ENCODE measurements at places on chromosomes 12 and 14.

DNA sequence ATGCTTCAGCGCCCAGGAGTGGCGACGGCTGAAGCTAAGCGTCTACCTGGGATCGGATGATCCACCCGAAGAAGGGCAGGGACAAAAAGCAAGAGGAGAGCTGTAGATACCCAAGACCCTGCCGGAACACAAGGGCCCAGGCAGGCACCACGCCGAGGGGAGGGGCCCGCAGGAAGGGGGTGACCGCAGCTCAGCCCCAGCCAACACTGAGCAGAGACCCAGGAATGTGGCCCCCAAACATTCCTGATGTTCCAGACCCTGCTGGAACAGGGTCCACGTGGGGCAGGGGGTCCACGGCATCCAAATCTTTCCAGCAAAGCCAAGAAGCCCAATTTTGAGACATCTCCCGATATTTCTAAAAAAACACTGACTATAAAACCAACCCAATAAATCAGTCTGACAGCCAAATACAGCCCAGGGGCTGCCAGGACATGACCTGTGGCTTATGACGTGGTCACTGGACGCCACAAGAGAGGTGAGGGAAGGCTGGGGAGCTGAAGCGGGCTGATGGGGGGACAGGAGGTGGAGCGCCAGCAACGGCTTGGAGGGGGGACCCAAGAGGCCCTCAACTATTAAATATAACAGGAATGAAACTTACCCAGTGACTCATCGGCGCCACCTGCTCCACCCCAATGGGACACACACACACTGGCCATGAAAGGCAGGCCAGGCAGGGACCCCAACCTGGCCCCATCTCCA lies 58.9 kb downstream of the NCOR2 start:
- DNase-seq, result no peak

DNA sequence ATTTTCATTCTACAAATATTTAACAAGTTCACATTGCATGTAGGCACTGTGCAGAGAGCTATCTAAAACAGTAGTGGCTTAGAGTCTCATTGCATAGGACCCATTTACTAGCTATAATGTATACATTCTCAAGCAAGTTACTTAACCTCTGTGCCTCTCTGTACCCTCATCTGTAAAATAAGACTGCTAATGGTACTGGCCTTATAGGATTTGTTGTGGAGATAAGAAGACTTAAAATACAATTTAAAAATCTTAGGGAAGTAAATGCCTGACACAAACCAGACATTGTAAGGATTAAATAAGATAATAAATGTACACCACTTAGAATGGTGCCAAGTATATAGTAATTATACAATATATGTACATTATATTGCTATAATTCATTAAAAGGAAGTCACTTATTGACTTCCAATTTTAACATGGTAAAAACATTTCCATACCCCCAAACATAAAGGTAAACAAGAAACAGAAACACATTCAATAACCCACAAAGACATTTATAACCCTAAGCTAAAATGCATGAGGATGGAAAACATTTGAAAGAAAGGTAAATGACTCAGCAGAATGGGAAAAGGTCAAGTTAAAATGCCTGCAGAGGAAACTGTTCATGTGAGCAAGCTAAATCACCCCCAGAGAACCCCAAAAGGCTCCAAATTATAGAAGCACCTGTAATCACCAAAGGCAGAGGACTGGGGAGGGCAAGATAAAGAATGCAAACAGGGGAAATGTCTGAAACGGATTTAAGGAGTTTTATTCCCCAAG lies 30.8 kb downstream of the RPS6KA5 start:
- DNase-seq, result no peak

- DNase-seq, result no peak
Measured at GRCh38 chr12:113432986-113433385, 10.8 kb downstream of the SDSL start.

DNA sequence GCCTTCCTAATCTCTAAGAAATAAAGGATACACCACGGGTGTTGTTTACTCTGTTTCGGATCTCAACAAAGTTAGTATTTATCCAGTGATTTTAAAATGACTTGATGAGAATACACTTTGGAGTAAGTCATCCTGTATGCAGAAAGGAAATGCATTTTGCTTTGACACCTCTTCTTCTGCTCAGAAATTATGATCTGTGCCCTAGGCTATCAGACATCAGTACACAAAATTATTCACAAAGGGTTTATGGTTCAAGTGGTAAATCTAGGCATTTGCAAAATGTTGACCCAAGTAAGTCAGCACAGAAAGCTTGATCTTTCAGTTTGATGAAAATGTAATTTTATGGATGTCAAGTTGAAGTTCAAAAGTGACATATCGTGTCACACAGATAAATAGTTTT lies 248.5 kb downstream of the ATP23 start:
- DNase-seq, result no peak

GRCh38 chr12:50786498-50787231 lies 22.8 kb downstream of the ATF1 start:
- DNase-seq, result peak; percentile 91

DNA sequence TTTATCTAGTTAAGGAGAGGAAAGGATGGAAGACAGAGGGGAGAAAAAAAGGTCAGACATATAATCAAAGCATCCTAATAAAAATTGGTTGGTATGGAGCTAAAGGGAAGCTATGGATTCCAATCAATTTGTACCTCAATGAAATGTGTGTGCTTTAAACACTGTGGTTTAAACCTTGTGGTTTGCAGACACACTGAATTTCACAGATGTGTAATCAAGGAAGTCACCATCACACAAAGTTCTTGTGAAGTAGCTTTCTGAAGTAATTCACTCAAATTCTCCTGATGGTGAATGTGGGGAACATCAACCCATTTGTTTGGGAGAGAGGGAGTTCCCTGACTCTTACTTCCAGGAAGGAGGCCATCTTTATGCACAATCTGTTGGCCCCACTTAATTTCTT lies 243.3 kb upstream of the KRR1 start:
- DNase-seq, result no peak

DNA sequence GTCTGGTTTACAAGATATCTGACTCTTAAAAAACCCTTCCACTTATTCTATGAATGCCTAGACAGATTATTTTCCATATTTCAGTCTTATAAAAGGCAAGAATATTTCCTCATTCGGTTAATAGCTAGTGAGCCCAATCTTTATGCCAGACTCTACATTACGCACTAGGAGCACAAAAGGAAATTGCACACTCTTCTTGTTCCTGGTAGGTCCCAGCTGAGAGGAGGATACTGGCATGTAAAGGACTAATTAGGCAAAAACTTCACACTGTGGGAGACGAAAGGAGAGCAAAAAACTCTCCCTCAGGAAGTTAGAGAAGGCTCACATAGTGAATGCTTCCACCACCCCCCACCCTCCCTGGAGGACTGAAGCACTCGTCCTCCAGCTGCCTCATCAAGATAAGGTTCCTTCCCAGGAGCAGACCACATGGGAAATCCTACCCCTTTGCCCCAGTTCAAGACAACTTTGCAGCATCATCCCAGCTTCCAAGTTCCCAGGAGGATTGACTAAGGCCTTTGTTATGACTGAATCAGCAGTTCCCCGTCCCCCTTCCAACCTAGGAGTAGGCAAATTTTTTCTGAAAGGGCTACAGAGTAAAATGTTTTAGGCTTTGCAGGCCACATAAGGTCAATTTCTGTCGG lies 14.5 kb downstream of the CAPZA3 start:
- DNase-seq, result no peak

DNA sequence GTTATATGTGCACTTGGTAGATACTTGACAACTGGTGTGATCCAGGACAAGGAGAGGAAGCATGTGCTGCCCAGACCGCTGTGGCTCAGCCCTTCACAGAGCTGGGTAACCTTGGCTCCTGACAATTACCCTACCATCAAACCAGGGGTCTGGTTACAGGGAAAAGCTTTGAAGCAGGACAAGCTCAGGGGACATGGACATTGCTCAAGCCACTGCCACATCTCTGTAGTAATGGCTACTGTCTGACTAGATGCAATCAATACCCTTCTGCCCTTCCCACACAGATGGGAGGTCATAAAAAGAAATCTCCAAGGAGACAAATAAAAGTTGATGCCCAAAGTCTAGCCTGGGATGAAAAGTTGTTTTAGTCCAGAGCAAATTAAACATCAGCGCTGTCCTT lies 577.4 kb downstream of the MED13L start:
- DNase-seq, result no peak

DNA sequence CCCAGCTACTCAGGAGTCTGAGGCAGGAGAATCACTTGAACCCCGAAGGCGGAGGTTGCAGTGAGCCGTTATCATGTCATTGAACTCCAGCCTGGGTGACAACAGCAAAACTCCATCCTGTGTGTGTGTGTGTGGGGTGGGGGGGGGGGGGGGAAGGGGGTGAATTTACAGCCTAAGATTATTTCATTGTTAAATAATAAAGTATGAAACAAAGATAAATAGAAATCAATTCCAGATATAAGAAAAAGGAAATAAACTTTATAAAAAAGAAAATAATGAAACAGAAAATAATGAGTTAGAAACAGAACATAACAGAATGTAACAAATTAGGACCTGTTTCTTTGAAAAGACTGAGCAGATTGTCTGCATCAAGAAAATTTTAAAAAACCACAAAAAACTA lies 83.5 kb downstream of the INSM2 start:
- no peak for DNase-seq

- DNase-seq, result no peak
Measured at GRCh38 chr14:75742867-75743266, 81.8 kb downstream of the TTLL5 start.

GRCh38 chr14:91893007-91893406 lies 25.7 kb upstream of the TC2N start:
- DNase-seq, result peak; percentile 33

DNA sequence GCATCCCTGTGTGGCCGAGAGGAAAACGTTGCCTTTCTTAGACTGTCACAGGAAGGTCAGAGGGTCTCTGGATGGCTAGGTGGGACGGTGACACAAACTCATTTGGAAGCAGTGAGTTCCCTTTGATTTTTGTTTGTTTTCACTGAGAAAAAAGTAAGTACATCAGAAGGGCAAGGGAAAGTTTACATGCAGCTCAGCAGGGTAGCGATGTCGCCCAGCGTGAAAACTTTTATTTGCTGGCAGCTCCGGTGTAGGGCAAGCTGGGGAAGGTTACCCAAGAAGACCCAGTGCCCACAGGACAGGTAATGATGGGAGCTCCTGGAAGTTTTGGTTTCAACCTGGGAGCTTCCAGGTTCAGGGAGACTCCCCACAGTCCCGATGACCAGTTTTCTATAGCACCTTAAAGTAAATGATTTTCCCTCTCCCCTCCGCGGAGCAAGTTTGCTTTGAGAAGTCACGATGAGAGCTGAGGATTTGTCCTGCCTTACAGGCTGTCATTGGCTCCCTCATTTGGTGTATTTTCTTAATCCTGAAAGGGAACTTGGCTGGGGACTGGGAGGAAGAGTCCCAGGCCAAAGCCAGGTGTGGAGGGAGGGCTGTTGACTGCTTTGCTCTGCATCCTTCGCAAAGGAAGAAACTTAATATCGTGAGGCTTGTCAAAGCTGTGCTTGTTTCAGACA lies 64.7 kb upstream of the ESRRB start:
- DNase-seq, result no peak

- no peak for DNase-seq
Measured at GRCh38 chr14:61864329-61864898, 102.2 kb downstream of the SNAPC1 start.

DNA sequence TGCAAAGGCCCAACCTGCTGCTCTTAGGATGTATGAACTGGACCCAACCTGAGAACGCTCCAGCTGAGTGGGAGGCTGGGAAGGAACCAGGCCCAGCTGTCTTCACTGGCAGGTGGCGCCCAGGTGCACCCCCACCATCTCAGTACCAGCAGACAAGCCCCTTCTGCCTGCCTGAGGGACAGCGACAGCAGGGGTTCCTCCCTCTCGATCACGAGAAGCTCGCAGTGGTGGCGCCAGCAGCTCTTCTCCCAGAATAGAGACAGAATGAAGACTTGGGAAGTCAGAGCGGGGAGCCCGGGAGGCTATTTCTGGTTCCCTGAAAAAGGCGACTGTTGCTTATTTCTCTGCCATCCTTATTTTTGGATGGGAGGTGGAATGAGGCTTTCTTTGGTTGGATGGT lies 46.5 kb downstream of the CHGA start:
- DNase-seq, result no peak

- peak; percentile 55 for DNase-seq
Measured at GRCh38 chr12:50314636-50315312, 31.5 kb upstream of the LIMA1 start.

GRCh38 chr12:3470296-3470695 lies 20.7 kb upstream of the PRMT8 start:
- no peak for DNase-seq

- DNase-seq, result no peak
Measured at GRCh38 chr14:68940614-68941185, 38.4 kb downstream of the ACTN1 start.

- DNase-seq, result no peak
Measured at GRCh38 chr12:104680491-104680890, 223.7 kb downstream of the CHST11 start.

GRCh38 chr12:123839826-123840225 lies 77.7 kb downstream of the DNAH10 start:
- DNase-seq, result no peak

DNA sequence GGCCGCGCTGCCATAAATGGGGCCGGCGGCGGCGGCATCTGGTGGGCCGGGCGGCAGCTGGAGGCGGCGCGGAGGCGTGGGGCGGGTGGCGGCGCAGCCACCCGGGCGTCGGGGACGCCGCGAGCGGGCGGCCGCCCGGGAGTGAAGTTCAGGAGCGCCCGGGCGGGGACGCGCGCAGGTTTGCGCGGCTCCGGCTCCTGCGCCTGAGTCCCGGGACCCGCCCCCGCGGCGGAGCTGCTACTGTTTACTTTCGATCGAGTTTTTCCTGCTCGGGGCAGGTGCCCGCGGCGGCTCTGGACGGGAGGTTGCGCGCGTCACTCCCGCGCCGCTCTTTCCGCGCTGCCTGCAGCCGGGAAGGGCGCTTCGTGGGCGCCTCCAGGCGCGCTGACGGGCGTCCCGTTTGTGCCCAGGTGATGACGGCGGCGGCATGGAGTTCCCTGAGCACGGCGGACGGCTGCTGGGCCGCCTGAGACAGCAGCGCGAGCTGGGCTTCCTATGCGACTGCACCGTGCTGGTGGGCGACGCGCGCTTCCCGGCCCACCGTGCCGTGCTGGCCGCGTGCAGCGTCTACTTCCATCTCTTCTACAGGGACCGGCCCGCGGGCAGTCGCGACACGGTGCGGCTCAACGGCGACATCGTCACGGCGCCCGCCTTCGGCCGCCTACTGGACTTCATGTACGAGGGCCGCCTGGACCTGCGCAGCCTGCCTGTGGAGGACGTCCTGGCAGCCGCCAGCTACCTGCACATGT lies at the start of gene ZBTB42:
TSS of gene ZBTB42 (plus strand) at position 331 of the 749 bp plus-strand sequence. CDS start at position 428, 97 bp downstream.
- DNase-seq, result peak; percentile 71

- DNase-seq, result no peak
Measured at GRCh38 chr14:25250516-25250915, 200.6 kb upstream of the STXBP6 start.

- no peak for DNase-seq
Measured at GRCh38 chr14:49769581-49770211, 1.7 kb downstream of the KLHDC2 start.

GRCh38 chr14:63487724-63488123 lies 55.5 kb downstream of the PPP2R5E start:
- DNase-seq, result no peak

- no peak for DNase-seq
Measured at GRCh38 chr12:45934956-45935355, 55.4 kb downstream of the SCAF11 start.

Data from RWPE1 (cell line).